Activated CD8-positive, alpha-beta T cell treated with anti-CD3 and anti-CD28 coated beads, Interleukin-2, amount 10 ng/mL, durations not matched to agents 7 days and 5 days (primary cell): ENCODE measurements at places on chromosomes 7 and 10. TPM values are rescaled to one million over a fixed set of nuclear protein-coding genes. Genes with fewer than 3 reads are reported as not detected.

Gene LBX1
- total RNA-seq: not detected

Gene TMEM196
- not detected for total RNA-seq

Gene POMZP3
- 17.7 TPM for total RNA-seq

Gene TSPAN13
- total RNA-seq: 1.3 TPM

Gene FBXL13
- 0.13 TPM for total RNA-seq

Gene TMEM168
- 13.3 TPM for total RNA-seq

Gene ZNF727
- total RNA-seq: not detected

Gene GLUD1
- total RNA-seq: 94.7 TPM

Gene PCBD1
- total RNA-seq: 31.7 TPM

Gene OR2A5
- total RNA-seq: not detected

Gene TRDMT1
- 11.6 TPM for total RNA-seq

Gene GIMAP8
- total RNA-seq: 22.3 TPM

Gene ARHGEF5
- 10.0 TPM for total RNA-seq

Gene MYL10
- total RNA-seq: not detected

Gene SFRP4
- total RNA-seq: not detected

Gene PGAM1
- 529 TPM for total RNA-seq

Gene BLNK
- not detected for total RNA-seq

Gene PILRA
- 11.5 TPM for total RNA-seq

Gene SVOPL
- 4.3 TPM for total RNA-seq

Gene LIPM
- total RNA-seq: not detected

Gene PNLIPRP3
- total RNA-seq: not detected

Gene CDC14C
- total RNA-seq: not detected

Gene ZCCHC24
- 1.8 TPM for total RNA-seq

Gene SPAG6
- 0.70 TPM for total RNA-seq
